ENCODE measurements at places on chromosomes 4 and X.

GRCh38 chr4:185257694-185258093 lies 48.3 kb downstream of the SNX25 start:
- DNase-seq: no peak

DNA sequence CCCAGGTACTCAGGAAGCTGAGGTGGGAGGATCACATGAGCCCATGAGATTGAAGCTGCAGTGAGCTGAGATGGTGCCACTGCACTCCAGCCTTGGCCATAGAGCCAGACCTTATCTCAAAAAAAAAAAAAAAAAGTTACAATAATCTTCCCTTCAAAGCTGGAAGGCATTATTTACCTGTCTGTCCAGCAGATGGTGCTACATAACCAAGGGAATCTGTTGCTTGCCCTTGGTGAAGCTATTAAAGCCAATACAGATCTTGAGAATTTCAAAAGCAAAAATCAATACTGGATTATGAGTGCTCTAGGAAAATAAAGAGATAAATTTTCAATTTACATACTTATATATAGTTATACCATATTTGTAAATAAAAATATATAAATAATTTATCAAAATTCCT lies 25.9 kb downstream of the PKD2 start:
- no peak for DNase-seq

DNA sequence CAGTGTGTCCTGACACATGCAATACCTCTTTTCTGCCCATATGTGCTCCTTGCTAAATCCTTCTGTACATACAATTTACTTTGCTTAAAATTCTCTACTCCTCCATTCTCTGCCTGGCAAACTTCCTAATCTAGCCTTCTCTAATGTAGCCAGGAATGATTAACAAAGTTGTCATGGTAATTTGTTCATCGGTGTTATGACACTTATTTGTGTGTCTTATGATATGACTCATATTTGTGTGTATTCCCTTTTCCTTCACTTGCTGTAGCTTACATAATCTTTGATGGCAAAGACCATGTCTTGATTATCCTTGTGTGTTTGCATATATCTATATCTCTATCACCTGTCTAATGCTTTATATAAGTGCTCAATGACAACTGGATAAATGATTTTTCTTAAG lies 133.3 kb downstream of the COL25A1 start:
- no peak for DNase-seq

GRCh38 chr4:75179510-75179909 lies 246.6 kb downstream of the PARM1 start:
- DNase-seq: no peak

- DNase-seq: no peak
These were observed 439 bp downstream of the SEC31A start for GRCh38 chr4:82890528-82890900.

- no peak for DNase-seq
These were observed 42.1 kb upstream of the ANKRD50 start for GRCh38 chr4:124754681-124755080.

DNA sequence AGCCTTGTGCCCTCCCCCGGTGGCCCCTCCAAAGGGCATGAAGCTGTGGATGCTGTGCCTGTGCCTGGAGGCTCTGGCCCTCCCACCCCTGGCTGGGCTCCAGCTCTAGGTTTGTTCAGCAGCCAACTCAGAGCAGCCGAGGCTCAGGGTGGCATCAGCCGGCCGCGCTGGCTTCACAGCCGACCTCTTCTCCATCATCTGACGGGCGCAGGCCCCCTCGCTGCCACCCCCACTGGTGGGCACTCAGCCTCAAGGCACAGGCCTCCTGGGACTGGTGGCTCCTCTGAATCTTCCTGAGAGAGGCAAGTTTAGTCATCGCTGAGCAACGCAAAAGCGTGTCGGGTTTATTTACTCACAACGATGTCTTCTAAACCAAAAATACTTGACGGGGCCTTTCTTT lies 46.0 kb downstream of the PCGF3 start:
- no peak for DNase-seq

DNA sequence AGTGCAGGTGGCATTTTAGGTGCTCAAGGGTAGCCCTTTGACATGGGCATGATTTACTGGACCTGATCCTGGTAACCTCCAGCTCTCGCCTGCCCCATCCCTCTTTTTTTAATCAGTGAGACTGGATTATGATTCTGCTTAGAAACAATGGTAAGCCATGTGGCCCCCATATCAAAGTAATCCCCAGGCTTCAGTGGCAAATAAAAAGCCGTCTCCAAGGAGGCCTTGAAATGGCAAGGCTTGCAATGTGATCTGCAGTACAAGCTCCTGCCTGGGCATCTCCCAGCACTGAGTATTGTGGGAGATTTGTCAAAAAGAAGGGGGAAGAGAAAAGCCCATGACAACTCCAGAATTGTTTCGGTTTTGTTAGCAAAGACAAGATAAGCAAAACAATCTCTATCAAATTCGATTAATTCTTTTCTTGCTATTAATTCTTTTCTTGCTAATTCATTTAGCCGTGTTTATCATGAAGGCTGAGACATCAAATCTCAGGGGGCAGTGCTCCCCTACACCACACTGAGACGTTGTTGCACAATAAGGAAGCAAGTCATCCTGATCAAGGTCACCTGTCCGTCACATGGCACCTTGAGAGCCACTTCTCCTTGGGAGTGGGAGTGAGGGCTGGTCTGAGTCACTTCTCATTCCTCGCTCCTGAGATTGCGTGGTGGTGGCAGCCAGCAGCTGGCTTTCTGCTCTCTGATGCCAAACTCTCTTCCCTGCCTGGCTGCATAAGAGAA lies 312.7 kb upstream of the GATB start:
- DNase-seq: no peak

- no peak for DNase-seq
These were observed 372.1 kb downstream of the BMPR1B start for GRCh38 chr4:95129821-95130311.

DNA sequence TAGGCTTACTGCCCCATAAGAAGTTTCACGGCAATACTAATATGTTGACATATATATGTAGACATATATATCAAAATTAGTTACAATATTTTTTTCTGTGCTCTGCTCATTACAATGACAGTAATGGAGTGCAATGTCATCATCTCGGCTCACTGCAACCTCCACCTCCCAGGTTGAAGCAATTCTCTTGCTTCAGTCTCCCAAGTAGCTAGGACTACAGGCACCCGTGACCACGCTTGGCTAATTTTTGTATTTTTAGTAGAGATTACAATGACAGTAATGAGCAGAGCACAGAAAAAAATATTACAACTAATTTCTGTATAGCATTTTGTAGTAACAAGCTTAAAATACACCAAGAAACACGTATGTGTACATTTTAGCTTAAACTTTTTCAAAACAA lies 7.6 kb downstream of the EIF4E start:
- DNase-seq: no peak

GRCh38 chr4:108114503-108114902 lies 54.2 kb downstream of the LEF1 start:
- DNase-seq: no peak

DNA sequence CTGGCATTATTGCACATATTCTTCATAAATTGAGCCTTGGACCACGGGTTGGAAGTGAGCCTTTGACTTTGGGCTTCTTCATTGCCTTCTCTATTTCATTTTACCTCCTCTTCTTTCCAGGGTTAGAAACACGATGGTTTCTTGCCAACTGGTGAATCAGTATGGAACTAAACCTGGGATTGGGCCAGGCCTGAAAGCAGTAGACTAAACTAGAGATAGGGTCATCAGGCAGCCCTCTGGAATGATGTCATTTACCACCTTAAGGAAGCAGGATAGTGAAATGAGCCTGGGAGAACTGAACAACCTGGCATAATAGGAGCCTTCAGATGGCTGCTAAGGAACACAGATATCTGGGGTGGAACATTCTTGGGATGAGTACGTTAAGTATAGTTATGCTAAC lies 67.5 kb upstream of the ATP8A1 start:
- DNase-seq: no peak

DNA sequence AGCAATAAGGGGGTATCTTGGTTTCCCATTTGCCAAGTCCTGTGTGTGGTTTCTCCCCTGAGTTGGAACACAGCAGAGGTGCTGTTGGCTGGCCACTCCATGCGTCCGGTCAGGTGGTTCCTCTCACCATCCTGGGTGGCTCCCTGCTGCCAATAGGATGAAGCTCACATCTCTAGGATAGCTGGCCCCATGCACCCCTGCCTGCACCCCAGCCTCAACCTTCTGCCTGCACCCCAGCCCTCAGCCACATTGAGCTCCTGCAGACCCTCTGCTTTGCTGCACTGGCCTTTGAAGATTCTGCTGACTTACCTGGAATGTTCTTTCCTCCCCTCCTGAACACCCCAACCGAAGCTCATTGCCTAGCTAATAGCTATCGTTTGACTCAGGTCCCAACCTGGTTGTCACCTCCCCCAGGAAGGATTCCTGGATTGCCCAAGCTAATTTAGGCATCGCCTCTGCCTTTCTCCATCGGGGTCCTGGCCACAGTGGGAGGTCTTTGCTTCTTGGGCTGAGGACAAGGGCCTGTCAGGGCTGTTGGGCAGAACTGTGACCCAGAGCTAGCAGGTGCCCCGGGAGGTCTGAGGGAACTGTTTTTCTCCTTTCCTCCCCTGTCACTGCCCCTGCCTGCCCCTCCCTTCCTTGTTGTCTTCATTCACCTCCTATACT lies 36.6 kb upstream of the GRPEL1 start:
- DNase-seq: no peak

DNA sequence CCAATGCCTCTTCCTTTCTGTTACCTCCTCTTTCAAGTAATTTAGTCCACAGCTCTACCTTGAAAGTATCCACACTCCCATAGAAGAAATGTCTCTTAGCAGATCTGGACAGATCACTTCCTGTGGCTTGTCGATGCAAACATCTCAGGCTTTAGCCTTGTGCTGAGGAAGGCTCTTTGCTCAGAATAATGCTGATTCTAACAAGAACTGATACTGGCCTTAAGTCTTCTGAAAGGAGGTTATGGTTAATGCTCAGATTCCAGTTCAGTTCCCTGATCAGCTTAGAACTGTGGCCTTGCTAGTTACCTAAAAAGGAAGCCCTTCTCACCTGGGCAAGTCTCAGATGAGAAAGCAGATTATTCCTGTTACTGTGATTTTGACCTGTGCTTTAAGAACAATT lies 230.1 kb upstream of the FAT4 start:
- no peak for DNase-seq

- DNase-seq: no peak
These were observed 5.7 kb downstream of the CD99 start for GRCh38 chrX:2696698-2697215.

GRCh38 chr4:108443585-108443984 lies 176.8 kb upstream of the RPL34 start:
- DNase-seq: no peak

DNA sequence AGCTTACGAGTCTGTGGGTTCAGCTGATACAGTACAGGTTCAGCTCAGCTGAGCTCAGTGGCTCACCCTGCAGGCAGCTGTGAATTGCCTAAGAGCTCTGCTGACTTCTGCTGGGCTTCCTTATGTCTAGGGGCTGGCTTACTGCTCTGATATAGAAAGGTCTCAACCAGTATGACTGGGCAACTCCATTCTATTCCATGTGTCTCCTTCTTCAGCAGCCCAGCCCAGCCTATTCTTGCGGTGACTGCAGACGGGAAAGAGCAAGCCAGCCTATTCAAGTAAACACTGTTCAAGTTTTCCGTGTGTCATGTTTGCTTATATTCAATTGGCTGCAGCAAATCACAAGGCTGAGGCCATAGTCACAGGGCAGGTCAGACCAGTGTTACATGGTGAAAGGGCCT lies 615.4 kb upstream of the ZFP42 start:
- DNase-seq: no peak

GRCh38 chr4:78247536-78248285 lies 190.6 kb downstream of the FRAS1 start:
- DNase-seq: no peak

GRCh38 chrX:46251755-46252154 lies 293.5 kb downstream of the ZNF674 start:
- DNase-seq: no peak

- DNase-seq: no peak
These were observed 281.6 kb downstream of the SLC7A11 start for GRCh38 chr4:137960371-137961050.

DNA sequence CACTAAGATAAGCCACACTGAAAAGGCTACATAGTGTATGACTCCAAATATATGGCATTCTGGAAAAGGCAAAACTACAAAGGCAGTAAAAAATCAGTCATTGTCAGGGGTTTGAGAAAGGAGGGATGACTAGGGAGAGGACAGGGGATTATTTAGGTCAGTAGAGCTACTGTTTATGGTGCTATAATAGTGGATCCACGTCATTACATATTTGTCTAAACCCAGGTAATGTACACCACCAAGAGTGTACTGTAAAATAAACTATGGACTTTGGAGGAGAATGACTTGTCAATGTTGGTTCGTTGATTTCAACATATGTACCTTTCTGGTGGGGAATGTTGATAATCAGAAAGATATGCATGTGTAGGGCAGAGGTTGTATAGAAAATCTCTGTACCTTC lies 837.6 kb downstream of the FAM133A start:
- no peak for DNase-seq
